Bronchial epithelial cell (primary cell): ENCODE measurements at places on chromosomes 16 and 17.

DNA sequence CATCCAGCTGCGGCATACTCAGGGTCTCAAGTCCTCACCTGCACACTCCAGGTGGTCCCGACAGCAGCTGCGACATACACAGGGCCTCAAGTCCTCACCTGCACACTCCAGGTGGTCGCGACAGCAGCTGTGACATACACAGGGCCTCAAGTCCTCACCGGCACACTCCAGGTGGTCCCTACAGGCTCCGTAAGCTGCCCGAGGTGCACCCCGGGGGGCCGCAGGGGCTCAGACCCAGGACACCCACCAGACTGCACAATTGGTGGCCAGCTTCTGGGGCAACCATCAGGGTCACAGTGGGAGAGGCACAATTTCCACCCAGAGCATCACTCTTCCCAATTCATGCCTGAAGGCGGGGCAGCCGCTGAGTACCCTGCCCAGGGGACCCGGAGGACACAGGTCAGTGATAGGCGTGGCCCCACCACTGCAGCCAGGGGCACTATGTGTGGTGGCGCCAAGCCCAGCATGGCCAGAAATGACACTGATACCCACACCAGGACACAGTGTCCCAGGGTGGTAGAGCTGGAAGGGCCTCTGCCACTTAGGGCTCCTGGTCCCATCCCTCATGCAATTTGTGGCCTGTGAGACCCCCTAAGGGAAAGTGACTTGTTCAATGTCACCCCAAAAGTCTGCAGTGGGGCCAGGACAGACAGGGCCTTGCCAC, 57.5 kb upstream of the ZNF469 start:
- DNase-seq: no peak

GRCh38 chr16:56120447-56121155, 70.7 kb upstream of the GNAO1 start:
- DNase-seq: no peak

DNA sequence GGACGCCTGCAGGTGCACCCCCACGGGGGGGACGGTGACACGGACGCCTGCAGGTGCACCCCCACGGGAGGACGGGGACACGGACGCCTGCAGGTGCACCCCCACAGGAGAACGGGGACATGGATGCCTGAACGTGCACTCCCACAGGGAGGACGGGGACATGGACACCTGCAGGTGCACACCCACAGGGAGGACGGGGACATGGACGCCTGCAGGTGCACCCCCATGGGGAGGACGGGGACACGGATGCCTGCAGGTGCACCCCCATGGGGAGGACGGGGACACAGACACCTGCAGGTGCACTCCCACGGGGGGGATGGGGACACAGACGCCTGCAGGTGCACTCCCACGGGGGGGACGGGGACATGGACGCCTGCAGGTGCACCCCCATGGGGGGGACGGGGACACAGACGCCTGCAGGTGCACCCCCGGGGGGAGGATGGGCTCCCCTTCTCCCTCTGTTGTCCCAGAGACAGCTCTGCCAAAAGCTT, 114.5 kb upstream of the METRNL start:
- DNase-seq: no peak

DNA sequence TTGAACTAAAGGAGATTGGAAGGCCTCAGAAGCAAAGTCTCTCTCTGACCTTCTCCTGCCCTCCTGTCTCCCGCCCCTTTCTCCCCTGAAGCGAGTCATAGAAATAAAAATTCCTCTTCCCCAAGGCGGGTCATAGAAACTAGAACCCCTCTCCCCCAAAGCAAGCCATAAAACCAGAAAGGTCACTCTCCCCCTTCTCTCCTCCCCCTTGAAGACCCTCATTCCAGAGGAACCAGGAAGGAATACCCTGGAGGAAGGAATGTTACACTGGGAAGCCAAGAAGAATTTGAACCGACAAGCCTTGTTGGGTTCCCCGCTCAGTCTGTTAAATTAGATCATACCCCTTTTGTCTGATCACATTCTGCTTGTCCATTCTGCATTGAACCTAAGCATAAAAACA, 2.7 kb upstream of the GJC1 start:
- DNase-seq: no peak

DNA sequence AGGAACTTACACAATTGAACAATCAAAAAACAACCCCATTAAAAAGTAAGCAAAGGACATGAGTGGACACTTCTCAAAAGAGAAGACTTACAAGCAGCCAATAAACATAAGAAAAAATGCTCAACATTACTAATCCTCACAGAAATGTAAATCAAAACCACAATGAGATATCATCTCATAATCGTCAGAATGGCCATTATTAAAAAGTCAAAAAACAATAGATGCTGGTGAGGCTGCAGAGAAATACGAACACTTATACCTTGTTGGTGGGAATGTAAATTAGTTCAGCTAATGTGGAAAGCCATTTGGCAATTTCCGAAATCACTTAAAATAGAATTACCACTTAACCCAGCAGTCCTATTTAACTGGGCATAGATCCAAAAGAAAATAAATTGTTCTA, 301.9 kb upstream of the KCNJ16 start:
- DNase-seq: no peak

DNA sequence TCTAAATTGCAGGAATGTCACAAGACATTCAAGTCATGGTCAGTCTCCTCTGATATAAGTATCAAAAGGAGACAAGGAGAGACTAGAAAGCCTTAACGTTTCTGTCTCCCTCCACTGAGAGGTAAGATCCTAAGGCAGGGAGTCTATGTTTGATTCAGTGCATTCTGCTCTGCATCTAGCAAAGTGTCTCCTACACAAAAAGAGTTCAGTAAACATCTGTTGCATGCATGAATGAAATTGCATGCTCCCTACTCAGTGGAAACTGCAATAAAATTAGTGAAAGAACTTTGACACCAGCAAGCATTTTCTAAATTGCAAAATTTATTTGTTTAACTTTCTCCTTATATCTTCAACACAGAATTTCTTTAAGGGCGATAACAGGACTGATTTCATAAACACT, 111.1 kb downstream of the ADAMTS18 start:
- DNase-seq: no peak

- DNase-seq: no peak
Measured at GRCh38 chr17:59485015-59485414, 80.4 kb upstream of the DHX40 start.

DNA sequence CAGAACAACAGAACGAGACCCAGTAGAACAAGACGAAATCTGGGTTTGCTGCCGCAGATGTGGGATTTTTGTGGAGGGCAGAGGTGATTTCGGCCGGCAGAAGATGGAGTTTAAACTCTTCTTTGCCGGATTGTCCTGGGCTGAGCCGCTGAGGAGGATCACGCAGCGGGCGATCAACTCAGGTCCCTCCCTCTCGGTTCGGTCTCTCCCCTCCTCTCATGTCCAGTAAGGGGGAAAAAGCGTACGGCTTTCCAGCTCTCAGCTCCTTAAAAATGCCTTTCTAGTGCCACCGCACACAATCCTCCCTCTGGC, 2.5 kb downstream of the PHF12 start:
- DNase-seq: no peak

- peak; percentile 94 for DNase-seq
Measured at GRCh38 chr17:69812240-69812837, 262.7 kb upstream of the KCNJ16 start.

DNA sequence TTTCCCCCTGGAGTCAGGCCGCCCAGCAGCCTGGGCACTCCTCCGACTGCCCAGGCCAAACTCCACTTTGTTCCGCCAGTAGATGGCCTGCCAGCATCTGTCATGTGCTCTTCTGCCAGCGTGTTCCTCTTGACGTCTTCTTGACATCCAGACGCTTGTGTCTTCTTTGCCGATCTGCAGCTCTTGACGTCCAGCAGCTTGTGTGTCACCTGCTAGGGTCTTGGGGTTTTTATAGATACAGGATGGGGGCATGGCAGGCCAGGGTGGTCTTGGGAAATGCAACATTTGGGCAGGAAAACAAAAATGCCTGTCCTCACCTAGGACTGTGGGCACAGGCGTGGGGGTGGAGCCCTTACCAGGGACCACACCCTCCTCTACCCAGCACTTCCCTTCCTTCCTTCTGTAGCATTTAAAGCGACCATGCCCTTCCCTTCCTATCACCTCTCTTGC, 88.7 kb downstream of the BMERB1 start:
- no peak for DNase-seq

DNA sequence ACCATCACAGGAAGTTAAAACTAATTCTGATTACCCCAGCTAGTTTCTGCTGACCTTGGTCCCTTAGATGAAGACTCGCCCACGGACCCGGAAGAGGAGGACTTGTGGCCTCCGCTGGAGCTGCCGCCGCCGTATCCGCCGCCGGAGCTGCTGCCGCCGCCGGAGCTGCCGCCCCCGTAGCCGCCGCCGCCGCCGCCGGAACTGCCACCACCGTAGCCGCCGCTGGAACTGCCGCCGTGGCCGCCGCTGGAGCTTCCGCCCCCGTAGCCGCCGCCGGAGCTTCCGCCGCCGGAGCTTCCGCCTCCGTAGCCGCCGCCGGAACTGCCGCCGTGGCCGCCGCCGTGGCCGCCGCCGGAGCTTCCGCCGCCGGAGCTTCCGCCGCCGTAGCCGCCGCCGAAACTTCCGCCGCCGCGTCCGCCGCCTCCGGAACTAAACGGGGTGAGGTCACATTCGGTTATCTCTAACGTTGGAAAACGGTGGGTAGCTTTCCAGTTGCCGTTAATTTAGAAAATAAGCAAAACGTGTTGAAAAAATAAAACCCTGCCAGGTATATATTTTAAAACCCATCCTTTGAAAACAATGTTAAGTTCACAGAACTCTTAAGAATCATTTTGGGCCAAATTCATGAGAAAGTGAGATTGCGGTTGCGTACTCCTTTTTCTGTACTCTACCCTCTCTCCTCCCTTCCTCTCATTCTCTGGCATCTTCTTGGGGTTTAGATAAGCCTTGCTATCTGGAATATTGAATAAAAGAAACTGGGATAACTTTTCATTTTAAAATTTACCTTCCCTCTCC, 3.5 kb downstream of the KRT10 start:
- DNase-seq: peak; percentile 33

DNA sequence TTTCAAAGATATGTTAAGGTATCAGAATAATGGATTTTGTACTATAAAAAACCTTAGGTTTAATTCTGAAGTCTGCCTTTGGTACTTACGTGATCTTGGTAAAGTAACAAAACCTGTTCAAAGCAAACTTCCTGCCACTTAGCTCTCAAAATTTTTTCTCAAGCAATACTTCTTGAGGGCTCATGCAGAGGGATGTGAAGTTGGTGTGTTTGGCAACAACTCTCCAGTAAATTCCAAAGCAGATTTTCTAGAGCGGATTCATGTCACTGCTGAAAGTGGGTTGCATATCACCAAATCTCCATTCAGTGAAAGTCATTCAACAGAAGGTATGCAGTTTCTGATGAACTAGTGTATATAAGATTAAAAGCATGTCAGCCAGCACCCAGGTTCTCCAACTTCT, 856.7 kb downstream of the CDH8 start:
- DNase-seq: no peak

- DNase-seq: no peak
Measured at GRCh38 chr17:40862985-40863733, 3.9 kb downstream of the KRT12 start.

- DNase-seq: peak; percentile 50
Measured at GRCh38 chr17:45584092-45585036, 93.8 kb upstream of the PLEKHM1 start.

GRCh38 chr16:79451196-79451816, 149.2 kb downstream of the MAF start:
- no peak for DNase-seq

- DNase-seq: peak; percentile 61
Measured at GRCh38 chr16:83952587-83952939, 477 bp upstream of the OSGIN1 start.

- peak; percentile 67 for DNase-seq
Measured at GRCh38 chr17:48023400-48024148, 14.0 kb downstream of the COPZ2 start.

- no peak for DNase-seq
Measured at GRCh38 chr16:5466551-5466950, 369.0 kb upstream of the EEF2KMT start.

DNA sequence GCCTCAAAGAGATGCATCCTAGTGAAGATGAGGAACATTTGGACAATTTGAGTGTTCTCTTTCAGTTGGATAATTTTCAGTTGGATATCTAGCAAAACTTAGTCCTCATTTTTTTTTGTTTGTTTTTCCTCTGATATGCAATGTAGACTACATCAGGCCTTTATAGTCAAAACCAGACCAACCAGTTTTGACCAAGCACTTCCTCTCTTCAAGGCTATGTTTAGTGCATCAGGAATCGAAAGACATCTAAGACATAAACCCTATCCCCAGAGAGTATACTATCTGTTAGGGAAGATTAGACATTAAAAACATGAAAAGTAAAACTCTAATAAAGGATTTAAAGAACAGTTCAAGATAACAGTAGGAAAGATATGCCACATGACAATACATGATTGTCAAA, 256.1 kb downstream of the IRX3 start:
- peak; percentile 79 for DNase-seq

DNA sequence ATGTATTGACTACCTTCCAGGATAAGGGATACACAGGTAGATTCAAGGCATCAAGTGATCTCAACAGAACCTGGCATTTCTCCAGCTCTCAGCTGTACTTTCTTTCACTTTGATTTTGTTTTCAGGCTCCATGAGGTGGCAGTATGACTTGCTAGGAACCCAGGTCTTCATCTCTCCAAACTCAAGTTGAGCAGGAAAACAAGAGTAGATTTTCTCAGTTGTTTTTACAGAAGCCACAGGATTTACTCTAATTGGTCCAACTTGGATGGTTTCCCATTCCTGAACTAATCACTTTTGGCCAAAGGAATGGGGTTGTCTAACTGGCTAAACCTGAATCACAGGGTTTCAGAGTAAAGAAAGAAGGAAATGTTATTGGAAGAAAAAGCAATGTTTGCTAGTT, 146.6 kb downstream of the TRIM37 start:
- peak; percentile 78 for DNase-seq

- DNase-seq: no peak
Measured at GRCh38 chr17:47851764-47852112, 775 bp upstream of the SP6 start.

DNA sequence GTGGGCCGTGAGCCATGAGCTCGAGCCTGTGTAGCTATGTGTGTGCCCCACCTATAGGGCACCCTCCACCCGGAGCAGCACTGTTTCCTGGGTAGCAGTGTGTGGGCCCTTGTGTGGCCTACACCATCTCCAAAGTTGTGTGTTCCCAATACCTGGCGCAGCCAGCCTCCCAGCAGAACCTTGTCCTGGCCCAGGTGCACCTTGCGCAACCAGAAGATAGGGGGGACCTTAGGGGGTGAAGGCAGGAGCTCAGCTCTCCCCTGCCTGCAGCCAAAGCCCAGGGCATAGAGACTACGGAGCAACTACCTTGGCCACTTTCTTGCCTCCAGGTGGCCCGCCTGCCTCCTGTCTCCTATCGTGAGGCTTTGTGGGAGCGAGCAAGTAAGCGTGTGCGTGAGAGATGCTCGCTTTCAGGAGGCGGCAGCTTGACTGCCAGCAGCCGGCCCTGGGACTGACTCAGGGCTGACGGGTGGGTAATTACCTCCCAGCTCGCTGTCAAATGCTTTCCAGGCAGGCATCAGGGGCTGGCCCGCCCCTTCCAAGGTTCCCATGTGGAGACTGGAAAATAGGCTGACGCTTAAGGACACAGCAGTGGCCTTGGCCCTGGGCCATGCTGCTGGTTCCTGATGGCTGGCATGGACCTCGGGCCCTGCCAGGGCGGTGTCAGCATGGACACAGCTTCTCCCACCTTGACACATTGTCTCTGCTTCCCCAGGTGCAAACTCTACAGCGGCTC, 19.0 kb downstream of the TRAF7 start:
- no peak for DNase-seq
